Activated CD8-positive, alpha-beta memory T cell treated with anti-CD3 and anti-CD28 coated beads, Interleukin-2, amount 10 ng/mL, durations not matched to agents 7 days and 5 days (primary cell): ENCODE measurements at places on chromosomes 13 and 19. TPM values are rescaled to one million over a fixed set of nuclear protein-coding genes. Genes with fewer than 3 reads are reported as not detected.

Gene KIR2DL4
- total RNA-seq = 0.70 TPM

DNA sequence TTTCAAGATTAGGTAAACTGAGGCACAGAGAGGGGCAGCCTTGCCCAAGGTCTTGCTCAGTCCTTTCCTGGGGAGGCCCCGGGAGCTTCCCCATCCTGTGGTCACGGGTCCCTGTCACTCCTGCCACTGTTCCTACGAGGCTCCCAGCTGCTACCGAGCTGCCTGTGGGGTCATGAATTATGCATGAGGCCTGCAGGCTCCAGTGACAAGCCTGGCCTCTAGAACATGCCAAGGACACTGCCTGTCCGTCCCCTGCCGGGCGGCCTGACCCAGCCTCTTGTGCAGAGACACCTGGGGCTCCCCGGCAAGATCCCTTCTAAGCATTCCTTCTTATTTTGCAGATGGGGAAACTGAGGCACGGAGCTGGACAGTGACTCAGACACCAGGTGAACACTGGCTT, 2.7 kb downstream of the FCHO1 start:
- H3K27me3 ChIP-seq = no peaks in the 10 kb centered on the region
- H3K4me3 ChIP-seq = no peak overlapping the region
- DNase-seq = no peak
- peaks cover 56% of the 10 kb centered on the region for H3K4me1 ChIP-seq
- no peak overlapping the region for H3K27ac ChIP-seq
- peaks cover 31% of the 10 kb centered on the region for H3K36me3 ChIP-seq

DNA sequence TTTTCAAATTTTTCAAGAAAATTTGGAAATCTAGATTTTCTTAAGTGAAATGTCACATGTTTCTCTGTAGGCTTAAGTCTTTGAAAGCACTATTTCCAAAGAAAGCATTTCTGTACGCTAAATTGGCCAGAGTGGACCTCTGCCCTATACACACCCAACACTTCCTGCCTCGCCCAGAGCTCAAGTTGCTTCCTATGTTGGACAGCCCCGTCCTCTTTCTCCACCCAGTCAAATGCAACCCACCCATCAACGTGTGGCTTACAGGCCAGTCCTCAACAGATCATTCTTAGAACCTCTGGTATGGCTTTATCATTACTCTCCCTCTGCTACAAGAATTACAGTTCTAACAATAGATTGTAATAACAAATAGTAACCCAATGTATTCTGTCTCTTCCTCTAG, 24.2 kb downstream of the KLF12 start:
- no peak for DNase-seq
- no peak overlapping the region for H3K4me3 ChIP-seq
- H3K36me3 ChIP-seq = peaks cover 29% of the 10 kb centered on the region
- H3K4me1 ChIP-seq = peaks cover 28% of the 10 kb centered on the region
- H3K27ac ChIP-seq = no peak overlapping the region
- no peaks in the 10 kb centered on the region for H3K27me3 ChIP-seq

Gene BEST2
- not detected for total RNA-seq

DNA sequence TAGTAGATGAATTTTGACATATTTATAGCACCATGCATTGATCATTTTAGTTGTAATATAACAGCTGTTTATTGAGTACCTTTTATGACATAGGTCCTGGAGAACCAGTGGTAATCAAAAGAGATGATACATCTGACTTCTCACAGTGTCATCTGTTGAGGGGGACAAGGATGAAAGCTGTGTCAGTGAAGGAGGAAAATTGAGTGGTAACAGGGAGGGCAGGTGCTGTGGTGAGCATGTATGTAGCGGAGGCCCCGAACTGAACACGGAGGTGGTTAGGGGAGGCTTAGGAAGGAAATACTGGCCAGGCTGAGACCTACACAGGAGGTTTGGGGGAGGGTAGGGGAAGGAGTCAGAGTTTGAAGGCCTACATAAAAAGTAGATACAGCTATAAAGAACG, 199.7 kb downstream of the GGACT start:
- no peaks in the 10 kb centered on the region for H3K27me3 ChIP-seq
- no peak overlapping the region for H3K4me3 ChIP-seq

Gene TMC4
- total RNA-seq = 1.3 TPM

Gene KIR2DL3
- total RNA-seq = 1.2 TPM

- H3K36me3 ChIP-seq = no peaks in the 10 kb centered on the region
- no peak for DNase-seq
- H3K27me3 ChIP-seq = peaks cover 8% of the 10 kb centered on the region
- no peak overlapping the region for H3K4me3 ChIP-seq
- H3K27ac ChIP-seq = no peak overlapping the region
Measured at GRCh38 chr13:102487330-102487729, 85.5 kb upstream of the FGF14 start.

Gene ZNF224
- 32.6 TPM for total RNA-seq

DNA sequence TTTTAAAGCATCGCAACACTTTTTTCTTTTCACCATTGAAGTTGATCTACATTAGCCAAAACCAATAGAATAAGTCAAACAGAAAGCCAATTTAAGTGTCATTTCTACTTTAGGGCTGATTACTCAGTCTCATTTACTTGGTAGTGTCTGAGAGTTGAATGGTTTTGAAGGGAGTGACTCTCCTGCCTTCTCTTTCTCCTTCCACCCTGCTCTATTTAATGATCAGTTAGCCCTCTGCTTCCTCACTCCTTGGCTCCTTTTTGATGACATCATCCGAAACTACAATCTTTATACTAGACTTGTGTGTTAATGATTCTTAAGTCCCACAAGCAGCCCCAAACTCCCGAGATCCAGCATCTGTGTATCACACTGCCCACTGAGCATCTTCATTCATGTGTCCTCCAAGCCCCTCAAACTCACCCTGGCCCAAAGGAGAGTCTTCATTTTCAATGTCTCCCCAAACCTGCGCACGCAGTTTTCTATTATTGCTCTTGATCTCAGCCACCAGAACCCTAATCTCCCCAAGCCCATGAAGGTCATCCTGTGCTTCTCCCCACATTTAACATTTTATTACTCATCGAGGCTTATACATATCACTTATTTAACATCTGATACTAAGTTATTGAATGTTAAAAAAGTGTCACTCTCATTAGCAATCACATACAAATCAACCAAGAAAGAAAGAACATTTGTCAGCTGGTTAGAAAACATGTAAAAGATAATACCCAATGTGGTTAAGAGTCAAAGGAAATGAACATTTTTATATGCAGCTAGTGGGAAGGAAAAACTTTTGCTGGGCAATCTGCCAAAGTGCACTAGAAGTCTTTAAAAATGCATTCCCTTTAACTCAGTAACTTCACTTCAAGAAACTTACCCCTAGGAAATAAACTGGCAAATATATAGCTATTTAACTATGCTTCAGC, 32.2 kb upstream of the ARGLU1 start:
- H3K27ac ChIP-seq = no peak overlapping the region
- H3K36me3 ChIP-seq = no peaks in the 10 kb centered on the region
- no peak for DNase-seq
- peaks cover 5% of the 10 kb centered on the region for H3K4me1 ChIP-seq

- peaks cover 16% of the 10 kb centered on the region for H3K4me1 ChIP-seq
- no peak for DNase-seq
- H3K36me3 ChIP-seq = peaks cover 10% of the 10 kb centered on the region
- H3K27me3 ChIP-seq = peaks cover 79% of the 10 kb centered on the region
- H3K4me3 ChIP-seq = no peak within 1 kb of the TSS
Measured at GRCh38 chr13:99971576-99972189, at the start of gene ZIC5. ZIC5 (minus strand) TSS chr13:99971767; CDS start chr13:99971603, 164 bp downstream.

DNA sequence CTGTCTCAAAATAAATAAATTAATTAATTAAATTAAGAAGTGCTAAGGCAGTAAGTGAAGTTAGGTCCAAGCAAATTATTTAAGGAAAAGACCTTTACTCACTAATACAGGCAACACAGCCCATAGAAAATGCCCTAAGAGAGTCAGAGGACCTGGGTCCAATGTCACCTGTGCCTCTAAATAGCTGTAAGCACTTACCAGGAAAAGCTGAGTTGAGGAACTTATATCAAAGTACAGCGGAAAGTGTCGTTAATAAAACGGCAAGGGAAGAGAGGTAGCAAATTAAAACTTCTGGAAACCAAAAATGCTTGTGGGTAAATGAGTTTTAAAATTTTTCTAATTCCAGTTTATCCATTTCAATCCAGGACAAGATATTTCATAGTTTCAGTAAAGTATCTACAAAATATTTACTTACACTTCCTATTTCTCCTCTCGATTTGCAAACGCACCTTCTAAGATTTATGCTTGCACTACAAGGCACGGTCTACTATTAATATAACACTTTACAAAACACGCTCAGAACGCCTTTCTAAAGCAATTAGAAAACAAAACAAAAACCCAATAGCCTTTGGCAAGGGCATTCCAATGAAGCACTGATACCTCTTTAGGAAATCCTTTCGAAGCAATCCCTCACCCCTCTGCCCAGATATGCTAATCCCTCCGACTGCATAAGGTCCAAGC, 963 bp downstream of the VPS36 start:
- H3K4me3 ChIP-seq = peak overlapping the region; percentile 87
- no peak for DNase-seq
- H3K4me1 ChIP-seq = peaks cover 37% of the 10 kb centered on the region
- H3K36me3 ChIP-seq = peaks cover 10% of the 10 kb centered on the region

GRCh38 chr19:13782537-13782936, 8.3 kb downstream of the C19orf53 start:
- H3K36me3 ChIP-seq = peaks cover 14% of the 10 kb centered on the region
- H3K27me3 ChIP-seq = no peaks in the 10 kb centered on the region
- H3K4me3 ChIP-seq = no peak overlapping the region
- DNase-seq = no peak
- H3K4me1 ChIP-seq = peaks cover 19% of the 10 kb centered on the region
- no peak overlapping the region for H3K27ac ChIP-seq

GRCh38 chr19:7845390-7846154, 15.6 kb downstream of the EVI5L start:
- H3K27me3 ChIP-seq = no peaks in the 10 kb centered on the region
- H3K4me1 ChIP-seq = no peaks in the 10 kb centered on the region
- H3K36me3 ChIP-seq = no peaks in the 10 kb centered on the region
- H3K4me3 ChIP-seq = no peak overlapping the region
- no peak for DNase-seq
- H3K27ac ChIP-seq = no peak overlapping the region

Gene CBY2
- not detected for total RNA-seq

DNA sequence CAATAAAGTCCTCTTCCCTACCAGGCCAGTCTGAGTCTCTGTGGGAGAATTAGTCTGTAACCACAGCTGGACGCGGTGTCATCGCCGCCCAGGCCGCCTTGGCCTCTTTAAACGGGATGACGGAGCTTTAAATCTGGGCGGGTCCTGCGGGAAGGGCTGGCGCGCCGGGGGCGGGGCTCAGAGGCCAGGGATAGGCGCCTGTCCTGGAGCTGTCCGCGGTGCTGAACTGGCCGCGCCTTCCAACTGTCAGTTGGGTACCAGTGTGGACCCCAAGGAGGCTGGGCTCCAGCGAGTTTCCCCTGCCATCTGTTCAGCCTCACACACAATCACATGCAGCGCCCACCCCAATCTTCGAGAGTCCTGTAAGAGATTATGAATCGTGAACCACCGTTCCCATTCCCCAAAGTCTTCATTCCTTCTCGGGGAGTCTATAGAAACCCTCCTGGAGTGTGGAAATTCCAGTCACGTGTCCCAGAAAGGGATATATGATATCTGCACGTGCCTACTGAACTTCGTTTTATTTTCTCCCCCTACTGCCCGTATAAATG, 11.5 kb downstream of the APLP1 start:
- no peaks in the 10 kb centered on the region for H3K36me3 ChIP-seq
- peak; percentile 90 for DNase-seq
- peaks cover 20% of the 10 kb centered on the region for H3K27me3 ChIP-seq
- no peak overlapping the region for H3K4me3 ChIP-seq
- no peak overlapping the region for H3K27ac ChIP-seq

Gene CYP4F8
- not detected for total RNA-seq

Gene ONECUT3
- total RNA-seq = not detected

Gene TNFRSF19
- total RNA-seq = 0.12 TPM
